Gastrocnemius medialis (tissue), 4 donors: ENCODE measurements at places on chromosomes 16 and 17. TPM values are rescaled to one million over a fixed set of nuclear protein-coding genes. Genes with fewer than 3 reads are reported as not detected.

SCIMP gene
- total RNA-seq: 1.8 TPM

FBXW10B gene
- 2.7 TPM for total RNA-seq

EXOC3L1 gene
- total RNA-seq: 0.80 TPM

KRT39 gene
- total RNA-seq: not detected

HSBP1 gene
- total RNA-seq: 9.6 TPM

CMTM1 gene
- not detected for total RNA-seq

NPIPA7 gene
- total RNA-seq: not detected

MYL4 gene
- not detected for total RNA-seq

TEKT5 gene
- total RNA-seq: not detected

SPATA33 gene
- total RNA-seq: 1.5 TPM

GLIS2 gene
- 0.81 TPM for total RNA-seq

CACNG1 gene
- total RNA-seq: 124 TPM

KRTAP3-1 gene
- total RNA-seq: not detected

OR1A1 gene
- not detected for total RNA-seq

FOXJ1 gene
- not detected for total RNA-seq

ZPBP2 gene
- not detected for total RNA-seq

TNFRSF17 gene
- not detected for total RNA-seq

ST6GALNAC1 gene
- 2.2 TPM for total RNA-seq

CCL23 gene
- total RNA-seq: not detected

SPATA32 gene
- total RNA-seq: not detected

GCGR gene
- not detected for total RNA-seq

ITGAL gene
- 0.16 TPM for total RNA-seq

SCPEP1 gene
- 9.9 TPM for total RNA-seq

LGALS9B gene
- not detected for total RNA-seq

IKZF3 gene
- 0.88 TPM for total RNA-seq

MEFV gene
- 0.32 TPM for total RNA-seq

IL17C gene
- total RNA-seq: not detected

TXNL4B gene
- total RNA-seq: 11.4 TPM

CXCL16 gene
- total RNA-seq: 1.5 TPM

KCNH4 gene
- not detected for total RNA-seq

NPIPA3 gene
- 1.4 TPM for total RNA-seq

HOXB1 gene
- not detected for total RNA-seq

MILR1 gene
- 0.76 TPM for total RNA-seq

MYO15B gene
- total RNA-seq: 7.0 TPM

PRR35 gene
- total RNA-seq: not detected

CLEC19A gene
- not detected for total RNA-seq

HEATR9 gene
- not detected for total RNA-seq

CCL14 gene
- total RNA-seq: 14.8 TPM
